Fibroblast of the aortic adventitia (primary cell): ENCODE measurements at places on chromosomes 16 and 17. TPM values are rescaled to one million over a fixed set of nuclear protein-coding genes. Genes with fewer than 3 reads are reported as not detected.

NPIPA2 gene
- 0.36 TPM in 1 of 2 replicates, not detected in the other for total RNA-seq

CEP295NL gene
- total RNA-seq, result 1.5 and 3.3 TPM in 2 replicates

GCGR gene
- total RNA-seq, result not detected in 2 replicates

KRTAP9-7 gene
- not detected in 2 replicates for total RNA-seq

PIRT gene
- not detected in 2 replicates for total RNA-seq

ZP2 gene
- not detected in 2 replicates for total RNA-seq

CCL1 gene
- not detected in 2 replicates for total RNA-seq

SOX9 gene
- 2.1 and 2.4 TPM in 2 replicates for total RNA-seq

MMP28 gene
- 0.09 TPM in 1 of 2 replicates, not detected in the other for total RNA-seq

SPSB3 gene
- total RNA-seq, result 21.6 and 34.8 TPM in 2 replicates

COPZ2 gene
- 80.5 and 292 TPM in 2 replicates for total RNA-seq

PYDC1 gene
- total RNA-seq, result not detected in 2 replicates

DHRS7C gene
- total RNA-seq, result not detected in 2 replicates

KRTAP2-3 gene
- not detected in 2 replicates for total RNA-seq

FOXN1 gene
- not detected in 2 replicates for total RNA-seq

TNFRSF17 gene
- not detected in 2 replicates for total RNA-seq

PRSS22 gene
- not detected in 2 replicates for total RNA-seq

LGALS9B gene
- not detected in 2 replicates for total RNA-seq

GAS2L2 gene
- total RNA-seq, result not detected in 2 replicates

CTRB2 gene
- not detected in 2 replicates for total RNA-seq

HLF gene
- 4.4 TPM in 1 of 2 replicates, not detected in the other for total RNA-seq

MGRN1 gene
- 24.5 and 34.3 TPM in 2 replicates for total RNA-seq

KIF19 gene
- total RNA-seq, result not detected in 2 replicates

CCL8 gene
- not detected in 2 replicates for total RNA-seq

TNFRSF13B gene
- not detected in 2 replicates for total RNA-seq

IL34 gene
- 3.4 and 10.9 TPM in 2 replicates for total RNA-seq

COASY gene
- 11.0 and 19.1 TPM in 2 replicates for total RNA-seq

MT1G gene
- not detected in 2 replicates for total RNA-seq

SEZ6 gene
- total RNA-seq, result not detected in 2 replicates

ABCC3 gene
- 1.4 and 12.5 TPM in 2 replicates for total RNA-seq

PLK1 gene
- 6.2 and 16.8 TPM in 2 replicates for total RNA-seq

COIL gene
- 12.8 and 13.3 TPM in 2 replicates for total RNA-seq

NGFR gene
- 3.3 TPM in 1 of 2 replicates, not detected in the other for total RNA-seq

CCL16 gene
- not detected in 2 replicates for total RNA-seq

NRN1L gene
- not detected in 2 replicates for total RNA-seq

ELMO3 gene
- 0.09 and 0.33 TPM in 2 replicates for total RNA-seq

IRX3 gene
- 0.09 and 1.8 TPM in 2 replicates for total RNA-seq

CCDC144A gene
- 13.7 and 18.7 TPM in 2 replicates for total RNA-seq

CES1 gene
- 0.09 TPM in 1 of 2 replicates, not detected in the other for total RNA-seq

HEATR9 gene
- 0.09 TPM in 1 of 2 replicates, not detected in the other for total RNA-seq

CCL4 gene
- not detected in 2 replicates for total RNA-seq
